ENCODE measurements at places on chromosomes 7 and 10.
A peak's percentile ranks its signal among the peaks of the same experiment; 100 is the strongest.

- no peak for DNase-seq
Observed at GRCh38 chr7:5077740-5078139, 32.1 kb downstream of the RBAK start.

GRCh38 chr7:80542398-80542797 lies 30.5 kb upstream of the GNAT3 start:
- no peak for DNase-seq

DNA sequence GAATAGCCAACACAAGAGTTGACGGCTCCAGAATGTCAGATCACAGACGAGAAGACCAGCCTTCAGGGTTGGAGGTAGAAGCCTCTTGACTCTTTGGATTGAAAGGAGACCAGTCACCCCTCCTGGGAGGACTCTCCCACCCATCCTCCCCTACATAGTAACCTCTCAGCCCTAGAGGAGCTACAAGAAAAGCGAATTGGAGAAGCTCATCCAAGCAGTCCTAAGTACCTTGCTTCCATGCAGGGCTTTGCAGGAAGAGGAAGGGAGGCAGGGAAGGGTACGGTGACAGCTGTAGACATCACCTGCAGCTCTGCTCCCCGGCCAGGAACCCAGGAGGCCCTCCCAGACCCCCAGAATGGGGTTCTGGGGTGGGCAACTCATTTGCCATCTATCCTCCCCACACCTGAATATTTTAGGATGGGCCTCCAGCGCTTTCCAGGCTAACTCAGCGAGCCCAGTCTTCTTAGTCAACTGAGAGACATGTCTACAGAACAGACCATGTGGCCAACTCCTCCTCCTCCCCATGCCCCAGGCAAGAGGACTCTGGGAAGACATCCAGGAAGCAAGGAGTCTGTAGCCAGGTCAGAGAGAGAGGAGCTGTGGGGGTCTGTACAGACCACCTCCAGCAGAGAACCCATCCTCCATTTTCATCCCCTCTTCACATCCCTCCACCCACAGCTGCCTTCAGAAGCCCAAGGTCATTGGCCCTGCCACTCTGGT lies 55.6 kb upstream of the LBX1 start:
- no peak for DNase-seq

DNA sequence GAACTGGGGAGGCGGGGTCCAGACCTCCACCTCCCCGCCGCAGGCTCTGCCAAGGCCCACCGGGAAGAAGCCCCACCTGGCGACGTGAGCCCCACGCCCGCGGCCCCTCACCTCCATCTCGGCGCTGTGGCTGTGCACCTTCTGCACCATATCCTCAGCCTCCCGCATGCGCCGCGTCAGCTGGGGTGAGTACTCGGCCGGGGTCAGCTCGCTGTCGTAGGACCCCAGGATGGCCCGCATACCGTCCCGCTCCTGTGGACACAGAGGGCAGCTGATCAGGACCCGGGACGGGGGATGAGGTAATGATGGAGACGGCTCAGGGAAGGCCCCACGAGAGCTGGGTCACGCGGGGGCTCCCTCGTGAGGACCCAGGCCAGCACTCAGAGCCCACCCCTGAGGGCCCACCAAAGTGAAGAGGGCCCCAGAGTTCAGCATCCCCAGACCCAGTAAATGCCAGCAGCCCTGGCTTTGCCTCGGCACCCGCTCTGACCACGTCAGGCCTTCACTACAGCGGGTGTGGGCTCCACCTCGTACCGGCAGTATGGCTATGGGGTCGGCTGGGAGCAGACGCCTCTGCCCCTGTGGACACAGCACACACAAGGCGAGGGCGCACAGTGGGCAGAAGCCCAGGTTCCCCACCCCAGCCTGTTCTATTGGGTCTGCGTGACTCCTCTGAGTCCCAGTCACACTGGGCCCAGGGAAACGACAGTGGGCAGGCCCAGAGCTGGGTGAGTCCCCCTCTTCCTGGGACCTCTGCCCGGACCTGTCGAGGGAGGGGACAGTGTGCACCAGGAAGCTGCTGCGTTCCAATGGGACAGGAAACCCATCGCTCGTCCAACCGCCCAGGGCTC lies 218.1 kb downstream of the MAD1L1 start:
- DNase-seq: no peak

DNA sequence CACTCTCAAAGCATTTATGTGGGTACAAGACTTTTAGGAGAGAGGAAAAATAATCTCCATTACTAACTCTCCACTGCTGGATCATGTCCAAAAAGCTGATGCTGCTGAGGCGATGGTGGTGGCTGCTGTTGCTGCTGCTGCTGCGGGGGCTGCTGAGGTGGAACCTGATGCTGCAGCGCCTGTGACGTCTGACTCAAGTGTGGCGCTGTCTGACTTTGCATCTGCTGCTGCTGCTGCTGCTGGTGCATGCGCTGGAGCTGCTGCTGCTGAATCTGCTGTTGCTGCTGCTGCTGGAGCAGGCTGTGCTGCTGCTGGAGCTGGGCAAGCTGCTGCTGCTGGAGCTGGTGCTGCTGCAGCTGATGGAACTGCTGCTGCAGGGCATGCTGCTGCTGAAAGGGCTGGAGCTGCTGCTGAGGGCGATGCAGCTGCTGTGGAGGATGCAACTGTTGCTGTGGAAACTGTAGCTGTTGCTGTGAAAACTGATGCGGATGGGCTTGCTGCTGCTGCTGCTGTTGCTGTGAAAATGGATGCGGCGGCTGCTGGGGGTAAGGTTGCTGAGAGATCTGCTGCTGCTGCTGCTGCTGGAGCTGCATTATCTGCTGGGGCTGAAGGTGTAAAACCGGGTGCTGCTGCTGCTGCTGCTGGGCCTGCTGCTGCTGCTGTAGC lies 34.5 kb downstream of the PAXIP1 start:
- no peak for DNase-seq

DNA sequence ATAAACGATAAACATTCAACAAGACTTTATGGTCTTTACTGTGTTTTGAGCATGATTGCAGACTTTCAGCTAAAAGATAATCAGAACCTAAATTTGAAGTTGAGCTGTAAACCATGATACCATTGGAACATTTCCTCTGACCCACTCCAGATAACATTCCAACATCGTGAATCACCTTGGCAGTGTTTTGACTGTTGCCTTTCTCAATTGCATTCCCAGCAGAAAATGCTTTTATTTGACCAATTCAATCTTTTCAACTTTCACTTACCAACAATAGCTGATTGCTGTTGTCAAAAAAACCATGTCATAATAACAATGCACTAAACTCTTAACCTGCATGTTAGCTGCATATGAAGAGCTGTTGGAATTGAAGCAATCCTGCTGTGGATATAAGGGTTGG lies 165.5 kb downstream of the MDFIC start:
- no peak for DNase-seq

GRCh38 chr10:70347321-70347720 lies 35.1 kb downstream of the LRRC20 start:
- DNase-seq: no peak

GRCh38 chr7:22822486-22823141 lies at the start of gene TOMM7:
Gene TOMM7 (minus strand): TSS chr7:22822849. CDS start chr7:22822779, 70 bp downstream.
- DNase-seq: peak; percentile 99

DNA sequence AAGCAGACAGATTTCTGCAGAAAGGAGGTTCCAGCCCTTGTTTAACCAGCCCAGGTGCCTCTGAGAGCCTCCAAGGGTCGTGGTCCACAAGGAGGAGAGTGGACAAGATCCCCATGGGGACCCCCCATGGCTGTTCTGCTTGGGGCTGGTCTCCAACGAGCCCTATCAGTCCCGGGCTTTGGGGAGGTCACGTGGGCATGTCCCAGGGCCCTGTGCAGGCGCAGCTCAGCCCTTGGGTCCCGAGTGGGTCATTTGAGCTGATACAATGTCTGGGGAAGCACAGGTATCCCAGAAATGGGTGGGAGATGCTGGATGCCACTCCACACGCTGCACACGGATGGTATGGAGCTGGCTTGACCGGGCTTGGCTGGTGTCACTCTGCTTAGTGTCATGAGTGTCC lies 57.8 kb downstream of the NPTX2 start:
- no peak for DNase-seq

- DNase-seq: no peak
Observed at GRCh38 chr10:5841965-5842364, 28.7 kb upstream of the GDI2 start.

DNA sequence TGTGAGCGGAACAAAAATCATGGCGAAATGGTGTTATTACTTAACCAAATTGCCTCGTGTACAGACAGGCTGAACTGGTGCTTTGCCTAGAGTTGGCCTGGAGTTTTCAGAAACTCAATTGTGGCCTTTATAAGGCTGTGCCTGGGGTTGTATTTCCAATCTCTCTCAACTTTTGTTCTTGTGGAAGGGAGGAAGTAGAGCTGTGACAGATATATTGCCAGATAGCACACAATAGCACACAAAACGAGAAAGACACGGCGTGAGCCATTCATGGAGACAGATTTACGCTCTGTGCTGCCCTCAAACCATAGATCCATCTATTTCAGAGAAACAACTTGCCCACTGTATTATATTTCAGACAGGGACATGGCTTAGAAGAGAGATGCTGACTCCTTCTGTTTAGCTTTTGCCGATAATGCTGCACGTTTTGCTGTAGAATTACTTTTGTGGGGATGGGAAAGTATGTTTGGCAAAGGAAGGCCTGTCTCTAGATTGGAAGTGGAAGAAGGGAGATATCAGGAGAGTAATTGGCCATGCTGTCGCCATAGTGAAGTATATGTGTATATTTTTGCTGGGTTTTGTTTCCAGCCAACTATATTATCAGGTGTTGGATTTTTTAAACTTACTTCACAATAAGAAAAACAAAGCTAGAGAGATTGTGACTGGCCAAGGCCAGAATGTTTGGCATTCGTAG lies 80.4 kb downstream of the AUTS2 start:
- peak; percentile 46 for DNase-seq

DNA sequence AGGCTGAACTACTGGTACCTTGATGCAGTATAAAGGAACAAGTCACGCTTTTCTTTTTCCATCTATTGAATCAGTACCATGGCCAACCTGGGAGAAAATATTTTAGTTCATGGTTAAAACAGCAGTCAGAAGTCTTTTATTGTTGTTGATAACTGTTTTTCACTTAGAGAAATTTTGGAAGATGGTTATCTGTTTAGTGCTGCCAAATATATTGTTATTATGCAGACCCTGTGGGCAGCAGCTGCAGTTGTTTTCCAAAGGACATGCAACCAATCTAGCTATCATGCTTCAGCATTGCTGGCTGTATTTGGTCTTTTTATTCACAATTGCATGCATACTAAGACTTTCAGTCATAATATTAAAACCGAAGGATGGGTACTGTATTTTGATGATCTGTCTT lies 169.5 kb downstream of the BBS9 start:
- DNase-seq: no peak

DNA sequence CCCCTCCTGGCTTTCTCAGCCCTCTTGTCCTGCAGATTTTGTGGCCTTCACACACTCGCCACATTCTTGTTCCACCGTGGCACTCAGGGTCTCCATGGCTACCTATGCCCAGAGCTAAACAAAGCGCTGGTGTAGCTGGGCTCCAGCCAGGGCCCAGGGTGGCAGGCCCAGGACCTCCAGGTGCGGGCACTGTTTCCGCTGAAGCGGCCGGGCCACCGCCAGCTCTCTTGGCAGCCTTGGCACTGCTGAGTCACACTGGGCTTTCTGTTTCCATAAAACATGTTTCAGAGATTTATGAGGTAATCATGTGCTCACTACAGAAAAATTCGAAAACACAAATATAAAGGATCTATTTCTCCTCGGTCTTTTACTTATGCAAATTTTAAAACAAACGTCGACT lies 51.3 kb downstream of the AOC1 start:
- DNase-seq: no peak

GRCh38 chr10:14560791-14561765 lies 213.6 kb downstream of the FAM107B start:
- peak; percentile 55 for DNase-seq

GRCh38 chr7:68679459-68680234 lies 918.6 kb upstream of the AUTS2 start:
- DNase-seq: no peak

DNA sequence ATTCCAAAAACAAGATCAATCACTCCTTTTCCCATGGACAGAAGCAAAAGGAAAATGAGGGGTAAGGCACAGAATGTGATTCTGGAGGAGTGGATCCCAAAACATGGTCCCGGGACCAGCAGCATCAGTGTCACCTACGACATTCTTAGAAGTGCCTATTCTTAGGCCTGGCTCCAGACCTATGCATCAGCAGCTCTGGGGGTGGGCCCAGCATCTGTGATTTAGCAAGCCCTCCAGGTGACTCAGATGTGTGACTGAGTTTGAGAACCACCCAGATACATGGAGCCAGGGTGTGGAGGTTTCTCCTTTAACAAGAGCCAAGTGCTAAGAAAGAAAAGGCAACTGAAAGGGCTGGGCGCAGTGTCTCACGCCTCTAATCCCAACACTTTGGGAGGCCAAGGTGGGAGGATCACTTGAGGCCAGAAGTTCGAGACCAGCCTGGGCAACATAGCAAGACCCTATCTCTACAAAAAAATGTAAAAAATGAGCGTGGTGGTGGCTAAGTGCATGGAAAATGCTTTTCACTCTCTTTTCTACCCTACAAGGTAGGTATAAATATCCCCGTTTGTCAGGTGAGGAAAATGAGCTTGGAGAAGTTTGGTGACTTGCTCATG lies 17.1 kb upstream of the ARPC1A start:
- DNase-seq: no peak

DNA sequence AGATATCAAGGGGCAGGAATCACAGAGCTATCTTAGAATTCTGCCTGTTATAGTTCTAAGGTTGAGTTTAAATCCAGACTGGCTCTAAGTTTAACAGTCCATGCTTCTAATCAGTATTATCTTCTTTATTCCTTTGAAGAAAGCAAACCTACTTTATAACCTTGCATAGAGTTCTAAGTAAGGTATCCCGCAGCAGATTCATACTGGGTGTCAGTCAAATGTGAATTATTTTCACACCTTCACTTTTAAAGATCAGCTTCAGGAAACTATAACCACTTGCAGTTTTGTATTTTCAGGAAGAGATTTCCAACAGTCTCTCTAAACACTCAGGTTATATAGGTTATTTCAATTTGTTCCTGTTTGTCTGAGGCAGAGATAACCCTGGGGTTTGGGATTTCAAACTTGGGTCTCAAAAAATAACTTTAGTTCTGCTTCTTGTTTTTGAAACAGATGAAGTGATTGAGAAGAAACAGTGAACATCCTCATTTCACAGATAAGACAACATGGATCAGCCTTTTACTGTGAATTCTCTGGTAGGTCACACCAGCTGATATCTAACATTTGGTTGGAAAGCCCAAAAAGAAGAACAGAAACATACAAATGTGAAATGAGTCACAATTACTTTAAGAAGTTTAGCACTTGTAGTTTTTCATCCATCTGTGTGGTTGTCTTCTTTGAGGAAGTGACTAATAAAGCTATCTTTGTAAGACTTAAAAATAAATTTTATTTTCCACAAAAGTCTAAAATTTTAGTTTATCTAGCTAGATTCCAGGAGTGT lies 21.4 kb downstream of the STAMBPL1 start:
- peak; percentile 54 for DNase-seq

DNA sequence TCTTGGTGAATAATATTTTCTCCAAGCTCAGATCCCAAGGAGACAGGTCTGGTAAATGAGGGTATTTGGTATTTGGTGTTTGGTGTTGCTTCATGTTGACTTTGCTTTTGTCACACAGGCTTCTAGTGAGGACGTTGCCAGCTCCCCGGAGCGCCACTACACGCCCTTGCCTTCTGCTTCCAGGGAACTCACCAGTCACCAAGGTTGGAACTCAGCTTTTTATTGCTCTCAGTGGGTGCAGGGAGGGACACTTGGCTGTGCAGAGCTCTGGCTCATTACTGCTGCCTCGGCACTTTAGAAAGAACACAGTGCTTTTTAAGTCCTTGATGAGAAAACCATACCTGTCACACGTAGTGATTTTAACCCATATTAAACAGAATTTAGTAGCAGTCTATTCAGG lies 892.9 kb downstream of the LRMDA start:
- no peak for DNase-seq

- no peak for DNase-seq
Observed at GRCh38 chr10:95447685-95448084, 113.5 kb downstream of the SORBS1 start.

GRCh38 chr10:44985175-44985681 lies 6.6 kb upstream of the DEPP1 start:
- DNase-seq: no peak

Measured in NB4 (cell line).